ENCODE measurements at places on chromosomes 6 and 20. TPM values are rescaled to one million over a fixed set of nuclear protein-coding genes. Genes with fewer than 3 reads are reported as not detected.

Gene NECAB3
- 81.3 TPM for total RNA-seq

Gene DEFB121
- total RNA-seq, result not detected

Gene C20orf141
- total RNA-seq, result not detected

- no peak for DNase-seq
Observed at GRCh38 chr6:117399924-117400323, 25.8 kb downstream of the ROS1 start.

DNA sequence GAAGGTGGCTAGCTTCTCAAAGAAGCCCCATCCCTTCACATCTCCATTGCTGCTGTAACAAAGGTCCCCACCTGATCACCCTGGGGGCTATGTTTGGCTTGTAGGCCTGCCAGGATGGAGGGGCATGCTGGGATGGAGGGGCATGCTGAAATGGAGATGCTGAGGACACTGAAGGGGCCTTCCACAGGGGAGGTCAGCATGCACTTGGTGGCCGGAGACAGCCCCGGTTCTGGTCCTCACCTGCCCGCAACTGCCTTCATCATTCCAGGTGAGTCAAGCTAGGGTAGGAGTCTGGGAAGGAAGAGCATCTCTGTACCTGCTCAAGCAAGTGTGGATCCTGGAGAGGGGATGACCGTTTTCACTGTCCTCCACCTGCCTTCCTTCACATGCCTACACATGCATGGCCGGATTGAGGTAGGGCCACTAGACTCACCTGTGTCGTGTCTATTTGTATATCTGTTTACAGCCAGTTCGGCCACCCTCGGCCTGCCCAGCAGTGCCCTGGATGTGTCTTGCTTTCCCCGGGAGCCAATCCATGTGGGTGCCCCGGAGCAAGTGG lies 6.0 kb downstream of the L3MBTL1 start:
- no peak for DNase-seq

DNA sequence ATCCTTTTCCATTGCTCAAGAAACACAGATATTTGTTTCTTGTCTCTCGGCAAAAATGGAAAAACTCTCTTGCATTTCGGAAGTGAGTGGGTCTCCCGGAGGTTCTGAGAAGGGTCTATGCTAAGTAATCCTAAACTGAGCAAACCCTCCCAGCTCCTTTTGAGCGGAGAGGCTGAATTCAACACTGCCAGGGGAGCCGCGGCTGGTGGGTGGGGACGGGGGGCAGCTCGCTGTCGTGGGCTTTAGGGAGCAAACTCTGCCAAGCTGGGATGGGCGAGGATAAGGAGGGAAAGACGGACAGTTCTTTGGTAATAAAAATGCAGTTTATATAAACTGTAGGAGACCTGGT lies 211.4 kb downstream of the FOXC1 start:
- no peak for DNase-seq

- DNase-seq, result no peak
Observed at GRCh38 chr6:106143665-106144064, 57.5 kb downstream of the PRDM1 start.

DNA sequence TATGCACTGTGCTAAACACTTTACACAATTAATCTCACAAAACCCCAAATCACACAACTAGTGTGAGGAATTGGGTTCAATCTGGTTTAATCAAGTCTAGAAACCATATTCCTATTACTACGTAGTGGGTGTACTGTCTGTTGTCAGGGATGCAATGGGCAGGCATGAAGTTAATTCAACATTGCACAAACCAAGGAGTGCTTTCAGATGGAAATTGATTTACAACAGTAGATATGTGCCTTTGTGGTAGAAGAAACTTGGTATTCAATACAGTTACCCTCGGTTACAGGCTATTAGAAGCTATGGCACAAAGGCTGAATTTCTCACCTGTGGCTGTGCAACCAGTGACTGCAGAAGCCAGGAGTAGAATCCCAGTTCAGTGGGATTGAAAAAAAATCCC lies 157.8 kb downstream of the CLIC5 start:
- no peak for DNase-seq

DNA sequence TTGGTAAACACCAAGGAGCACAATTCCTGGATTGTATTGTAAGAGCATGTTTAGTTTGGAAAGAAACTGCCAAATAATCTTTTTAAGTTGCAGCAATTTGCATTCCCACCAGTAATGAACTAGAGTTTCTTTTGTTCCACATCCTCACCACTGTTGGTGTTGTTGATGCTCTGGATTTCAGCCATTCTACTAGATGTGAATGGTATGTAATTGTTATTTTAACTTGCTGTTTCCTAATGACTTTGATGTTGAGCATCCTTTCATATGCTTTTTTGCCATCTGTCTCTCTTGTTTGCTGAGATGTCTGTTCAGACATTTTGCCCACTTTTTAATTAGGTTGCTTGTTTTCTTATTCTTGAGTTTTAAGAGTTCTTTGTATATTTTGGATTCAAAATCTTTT lies 1654.1 kb downstream of the GRIK2 start:
- DNase-seq, result no peak

- no peak for DNase-seq
Observed at GRCh38 chr6:140980265-140980887, 1152.3 kb upstream of the GJE1 start.

- DNase-seq, result no peak
Observed at GRCh38 chr6:12474167-12475140, 184.3 kb downstream of the EDN1 start.

Measured in left ventricle myocardium inferior (tissue), 1 donor.